Right lobe of liver (tissue), 6 donors: ENCODE measurements at places on chromosomes 7 and 10.

GRCh38 chr10:122350893-122351292, 23.6 kb upstream of the PLEKHA1 start:
- DNase-seq, result no peak

DNA sequence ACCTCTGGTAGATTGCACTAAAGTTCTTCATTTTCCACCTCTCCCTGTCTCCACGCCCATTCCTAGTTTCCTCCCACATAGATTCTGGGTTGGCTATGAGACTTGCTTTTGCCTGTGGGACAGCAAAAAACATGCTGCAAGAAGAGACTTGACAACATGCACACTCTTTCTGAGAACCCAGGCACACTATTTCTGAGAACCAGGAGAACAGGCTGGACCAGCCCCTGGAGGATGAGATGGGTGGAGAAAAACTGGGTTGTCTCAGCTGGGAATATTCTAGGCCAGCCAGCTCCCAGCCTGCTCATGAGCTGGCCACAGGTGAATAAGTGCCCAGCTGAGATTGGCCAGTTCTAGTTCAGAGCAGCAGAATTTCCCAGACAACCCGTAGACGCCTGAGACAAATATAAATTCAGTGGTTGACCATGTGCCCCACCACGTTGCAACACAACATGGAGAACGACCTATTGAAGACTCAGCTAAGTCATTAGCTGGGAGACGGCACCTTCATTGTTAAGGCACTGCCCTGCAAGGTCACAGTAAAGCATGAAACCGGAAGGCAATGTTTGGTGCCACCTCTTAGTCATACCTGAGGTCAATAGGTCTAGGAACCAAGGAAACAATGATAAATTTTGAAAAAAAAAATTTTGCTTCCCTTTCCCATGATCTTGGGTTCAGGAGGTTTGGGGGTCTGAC, 92.7 kb upstream of the AKR1E2 start:
- no peak for DNase-seq

DNA sequence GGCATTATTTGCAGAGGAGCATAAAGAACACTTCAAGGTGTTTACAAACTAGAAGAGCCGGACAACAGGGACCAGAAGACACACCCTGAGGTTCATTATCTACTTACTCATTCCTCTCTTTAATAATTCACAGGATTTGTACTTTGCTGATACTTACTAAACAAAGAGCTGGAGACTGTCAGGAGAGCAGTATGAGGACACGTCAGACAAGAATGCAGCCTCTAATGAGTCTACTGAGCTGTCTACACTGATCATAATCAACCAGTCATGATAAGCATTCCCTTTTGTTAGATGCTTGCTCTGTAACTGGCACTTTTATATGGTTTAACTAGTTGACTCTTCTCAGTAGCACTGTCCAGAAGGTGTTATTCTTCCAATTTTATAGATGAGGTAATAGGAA, 243.3 kb upstream of the CDC14C start:
- DNase-seq, result no peak

- DNase-seq, result peak; percentile 60
These were observed 2.4 kb upstream of the NKX2-3 start for GRCh38 chr10:99530108-99531025.

DNA sequence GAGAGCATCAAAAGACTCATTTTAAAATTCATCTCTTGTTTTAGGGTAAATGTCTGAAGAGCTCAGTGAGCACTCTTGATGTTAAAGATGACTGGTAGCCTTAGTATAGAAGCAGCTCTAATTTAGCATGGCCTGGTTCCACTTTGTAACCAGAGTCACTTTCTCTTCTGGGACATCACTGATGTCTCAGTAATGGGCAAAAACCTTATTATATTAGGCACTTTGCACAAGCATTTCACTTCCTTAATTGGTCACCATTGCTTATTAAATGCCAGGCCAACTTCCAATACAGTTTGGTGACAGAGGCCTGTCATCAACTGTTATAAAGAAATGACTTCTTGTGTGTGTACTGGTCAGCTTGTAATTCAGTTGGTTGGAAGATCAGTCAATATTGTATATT, 53.0 kb downstream of the STEAP1B start:
- no peak for DNase-seq

DNA sequence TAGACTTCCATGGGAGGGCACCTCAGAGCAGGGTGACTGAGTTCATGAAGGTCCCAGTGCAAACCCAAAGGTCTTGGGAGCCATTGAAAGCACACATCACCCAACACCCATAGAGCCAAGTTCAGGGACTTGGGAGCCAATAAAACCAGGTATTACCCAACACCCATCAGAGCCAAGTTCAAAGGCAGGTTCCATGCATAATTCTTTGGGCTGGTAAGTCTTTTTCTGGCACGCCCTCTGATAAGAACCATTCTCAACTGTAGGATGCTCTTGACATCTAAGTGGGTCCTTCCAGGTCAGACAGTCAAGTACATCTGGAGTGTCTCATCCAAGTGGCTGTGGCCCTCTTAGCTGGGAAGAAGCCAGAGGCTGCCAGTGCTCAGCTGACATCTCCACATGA, 63.2 kb downstream of the EBF3 start:
- no peak for DNase-seq

GRCh38 chr10:86651631-86652331, 2.6 kb upstream of the OPN4 start:
- DNase-seq, result peak; percentile 31
